ENCODE measurements at places on chromosomes 2 and 18. TPM values are rescaled to one million over a fixed set of nuclear protein-coding genes. Genes with fewer than 3 reads are reported as not detected.

DNA sequence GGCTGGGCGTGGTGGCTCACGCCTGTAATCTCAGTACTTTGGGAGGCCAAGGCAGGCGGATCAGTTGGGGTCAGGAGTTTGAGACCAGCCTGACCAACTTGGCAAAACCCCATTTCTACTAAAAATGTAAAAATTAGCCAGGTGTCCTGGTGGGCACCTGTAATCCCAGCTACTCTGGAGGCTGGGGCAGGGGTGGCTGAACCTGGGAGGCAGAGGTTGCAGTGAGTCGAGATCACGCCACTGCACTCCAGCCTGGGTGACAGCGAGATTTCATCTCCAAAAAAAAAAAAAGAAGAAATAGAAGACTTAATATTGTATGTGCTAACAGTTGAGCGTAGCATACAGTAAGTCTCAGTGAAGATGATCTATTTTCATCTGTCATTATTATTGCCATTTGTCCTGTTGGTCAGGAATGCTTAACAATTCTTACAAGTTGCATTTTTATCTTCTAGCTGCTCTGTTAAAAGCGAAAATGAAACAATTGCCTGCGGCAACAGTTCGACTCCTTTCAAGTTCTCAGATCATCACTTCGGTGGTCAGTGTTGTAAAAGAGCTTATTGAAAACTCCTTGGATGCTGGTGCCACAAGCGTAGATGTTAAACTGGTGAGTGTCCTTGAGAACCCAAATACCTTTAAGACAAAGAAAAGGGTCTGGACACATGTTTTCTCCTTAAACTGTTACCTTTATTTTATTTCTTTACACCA, 7.2 kb downstream of the PMS1 start:
- no peak overlapping the region for H3K4me3 ChIP-seq
- H3K27ac ChIP-seq, result no peak overlapping the region
- DNase-seq, result no peak
- peaks cover 7% of the 10 kb centered on the region for H3K36me3 ChIP-seq
- H3K4me1 ChIP-seq, result no peaks in the 10 kb centered on the region

GRCh38 chr18:54880395-54881105, 52.3 kb downstream of the RAB27B start:
- H3K4me1 ChIP-seq, result peaks cover 19% of the 10 kb centered on the region
- peaks cover 17% of the 10 kb centered on the region for H3K36me3 ChIP-seq
- H3K27ac ChIP-seq, result no peak overlapping the region
- H3K4me3 ChIP-seq, result no peak overlapping the region

- H3K27me3 ChIP-seq, result peaks cover 11% of the 10 kb centered on the region
- H3K4me3 ChIP-seq, result no peak overlapping the region
- DNase-seq, result no peak
These were observed 162.7 kb downstream of the ARL4C start for GRCh38 chr2:234334151-234334550.

DNA sequence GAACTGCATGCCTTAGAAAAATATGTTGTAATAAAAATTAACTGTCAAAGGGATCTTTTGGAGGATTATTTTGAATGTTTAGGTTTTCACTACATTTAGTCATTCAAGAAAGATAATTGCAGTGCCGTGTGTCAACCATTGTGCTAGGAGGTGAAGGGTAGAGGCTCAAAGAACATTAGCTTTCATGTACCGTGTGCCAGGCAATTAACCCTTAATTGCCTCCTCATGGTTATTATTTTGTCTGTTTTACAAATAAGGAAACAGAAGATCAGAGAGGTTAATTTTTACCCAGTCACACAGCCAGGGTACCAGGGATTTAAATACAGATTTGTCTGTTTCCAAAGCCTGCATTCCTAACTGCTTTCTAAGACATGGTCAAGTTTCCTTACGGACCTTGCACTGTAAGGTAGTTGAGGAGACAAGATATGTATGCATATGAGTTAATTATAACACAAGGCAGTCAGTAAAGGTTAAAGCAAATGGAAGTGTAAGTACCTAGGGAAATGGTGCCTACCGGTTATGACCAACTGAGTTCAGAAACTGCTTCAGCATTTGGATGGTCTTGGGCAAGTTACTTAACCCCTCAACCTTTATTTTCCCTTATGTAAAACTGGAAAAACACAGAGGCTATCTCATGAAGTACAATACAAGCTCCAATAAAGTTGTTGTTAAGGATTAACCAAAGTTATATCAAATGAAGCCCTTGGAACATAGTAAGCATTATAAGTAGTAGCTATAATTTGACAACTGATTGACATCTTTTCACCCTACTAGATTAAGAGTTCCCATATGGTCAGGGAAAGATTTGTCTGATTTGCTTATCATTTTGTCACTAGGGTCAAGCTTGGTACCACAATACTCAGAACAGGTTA, 434.9 kb downstream of the MBD2 start:
- H3K27me3 ChIP-seq, result no peaks in the 10 kb centered on the region
- H3K27ac ChIP-seq, result no peak overlapping the region

GRCh38 chr2:157420771-157421323, 23.0 kb downstream of the CYTIP start:
- H3K27me3 ChIP-seq, result peaks cover 2% of the 10 kb centered on the region
- H3K36me3 ChIP-seq, result no peaks in the 10 kb centered on the region
- H3K27ac ChIP-seq, result no peak overlapping the region
- no peak for DNase-seq

DNA sequence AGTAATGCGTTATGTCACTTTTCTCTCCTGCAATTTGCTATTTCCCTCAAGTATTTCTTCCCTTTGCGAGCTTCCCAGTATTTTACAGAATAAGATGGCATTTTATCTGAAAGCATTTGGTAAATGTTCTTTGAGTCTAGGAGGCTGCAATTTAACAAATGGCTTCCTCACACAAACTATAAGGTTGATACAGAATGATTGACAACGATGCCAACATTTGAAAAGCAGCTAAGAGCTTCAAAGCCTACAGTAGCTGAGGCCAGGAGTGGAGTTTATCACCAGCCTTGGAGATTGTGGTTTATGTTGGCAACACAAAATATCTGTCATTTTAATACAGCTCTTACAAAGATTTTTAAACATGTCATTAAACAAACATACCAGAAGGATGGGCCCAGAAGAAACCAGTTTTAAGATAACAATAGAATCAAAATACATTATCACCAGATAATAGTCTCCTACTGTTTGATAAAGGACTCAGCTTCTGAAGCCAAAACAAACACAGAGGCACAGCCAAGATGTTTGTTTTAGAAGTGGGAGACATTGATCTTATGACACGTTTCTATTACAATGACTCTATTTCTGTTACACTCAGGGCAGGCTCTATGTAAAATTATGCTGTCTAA, 711.4 kb upstream of the ACVR2A start:
- no peak overlapping the region for H3K4me3 ChIP-seq
- peaks cover 42% of the 10 kb centered on the region for H3K27me3 ChIP-seq
- no peak overlapping the region for H3K27ac ChIP-seq
- no peak for DNase-seq
- H3K36me3 ChIP-seq, result no peaks in the 10 kb centered on the region

DNA sequence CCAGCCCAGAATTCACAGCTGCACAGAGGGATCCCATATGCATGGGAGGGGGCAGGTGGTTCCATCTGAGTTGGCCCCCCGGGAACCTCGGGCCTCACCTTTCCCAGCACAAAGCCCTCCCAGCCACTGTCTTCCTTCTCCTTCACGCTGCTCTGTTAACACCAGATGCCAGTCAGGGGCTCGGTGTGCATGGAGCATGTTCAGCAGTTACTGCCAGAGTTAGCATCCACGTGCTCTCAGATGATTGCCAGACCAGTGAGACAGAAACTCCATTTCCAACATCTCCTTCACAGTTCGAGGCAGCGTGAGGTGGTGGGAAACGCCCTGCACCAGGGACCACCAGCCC, 101.0 kb downstream of the PTGR3 start:
- no peak overlapping the region for H3K27ac ChIP-seq
- no peak overlapping the region for H3K4me3 ChIP-seq
- H3K36me3 ChIP-seq, result no peaks in the 10 kb centered on the region

DNA sequence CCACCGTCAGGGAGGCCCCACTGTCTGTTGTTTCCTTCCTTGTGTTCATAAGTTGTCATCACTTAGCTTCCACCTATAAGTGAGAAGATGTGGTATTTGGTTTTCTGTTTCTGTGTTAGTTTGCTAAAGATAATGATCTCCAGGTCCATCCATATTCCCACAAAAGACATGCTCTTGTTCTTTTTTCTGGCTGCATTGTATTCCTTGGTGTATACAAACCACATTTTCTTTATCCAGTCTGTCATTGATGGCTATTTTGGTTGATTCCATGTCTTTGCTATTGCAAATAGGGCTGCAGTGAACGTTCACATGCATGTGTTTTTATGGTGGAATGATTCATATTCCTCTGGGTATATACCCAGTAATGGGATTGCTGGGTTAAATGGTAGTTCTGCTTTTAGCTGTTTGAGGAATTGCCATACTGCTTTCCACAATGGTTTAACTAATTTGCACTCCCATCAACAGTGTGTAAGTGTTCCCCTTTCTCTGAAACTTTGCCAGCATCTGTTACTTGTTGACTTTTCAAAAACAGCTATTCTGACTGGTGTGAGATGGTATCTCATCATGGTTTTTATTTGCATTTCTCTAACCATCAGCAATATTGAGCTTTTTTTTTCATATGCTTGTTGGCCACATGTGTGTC, 156.6 kb upstream of the NOSTRIN start:
- H3K4me3 ChIP-seq, result no peak overlapping the region
- no peak overlapping the region for H3K27ac ChIP-seq
- peaks cover 10% of the 10 kb centered on the region for H3K4me1 ChIP-seq
- no peaks in the 10 kb centered on the region for H3K27me3 ChIP-seq
- DNase-seq, result no peak

GRCh38 chr2:132949108-132949507, 279.1 kb upstream of the LYPD1 start:
- no peak for DNase-seq
- peaks cover 16% of the 10 kb centered on the region for H3K27me3 ChIP-seq
- H3K4me3 ChIP-seq, result no peak overlapping the region
- no peaks in the 10 kb centered on the region for H3K36me3 ChIP-seq
- peaks cover 17% of the 10 kb centered on the region for H3K4me1 ChIP-seq

The GALNT14 gene
- total RNA-seq, result 0.91 TPM

The ROCK1 gene
- total RNA-seq, result 62.0 TPM

The OTOS gene
- not detected for total RNA-seq

All from progenitor cell of endocrine pancreas (in vitro differentiated cells).